ENCODE measurements at places on chromosomes 3 and 15. TPM values are rescaled to one million over a fixed set of nuclear protein-coding genes. Genes with fewer than 3 reads are reported as not detected.

PARP15 gene
- total RNA-seq, result 0.13 TPM

SGO1 gene
- 0.83 TPM for total RNA-seq

LXN gene
- 52.5 TPM for total RNA-seq

SERPINI2 gene
- total RNA-seq, result not detected

C15orf40 gene
- 9.7 TPM for total RNA-seq

ENTPD3 gene
- total RNA-seq, result 0.13 TPM

VILL gene
- 7.2 TPM for total RNA-seq

TMC3 gene
- total RNA-seq, result 0.20 TPM

AADACL2 gene
- total RNA-seq, result not detected

Data from smooth muscle cell of the pulmonary artery (primary cell).